Activated CD4-positive, alpha-beta T cell treated with anti-CD3 and anti-CD28 coated beads for 4 hours (primary cell): ENCODE measurements at places on chromosomes 2 and 18.

GRCh38 chr2:239605976-239606375 lies 205.2 kb upstream of the HDAC4 start:
- DNase-seq, result no peak

DNA sequence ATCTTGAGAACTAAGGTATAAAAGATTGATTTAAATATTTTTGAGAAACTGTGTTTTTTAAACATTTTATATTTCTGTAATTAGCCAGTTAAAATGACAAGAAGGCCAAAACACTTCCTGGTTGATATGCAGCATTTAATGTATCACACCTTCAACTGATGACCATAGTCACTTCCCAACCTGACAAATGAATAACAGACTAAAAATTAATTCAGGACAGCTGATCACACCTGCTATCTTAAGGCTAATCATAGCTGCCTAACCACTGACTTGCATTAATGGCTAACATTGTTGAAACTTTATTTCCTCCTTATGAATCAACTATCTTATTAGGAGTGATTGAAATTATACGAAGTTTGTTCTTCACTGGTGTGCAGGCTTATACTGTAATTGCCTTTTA lies 125.8 kb upstream of the MSTN start:
- no peak for DNase-seq

- DNase-seq, result no peak
Measured at GRCh38 chr2:126696644-126697520, 40.9 kb downstream of the GYPC start.

- DNase-seq, result peak; percentile 7
Measured at GRCh38 chr2:134718817-134719814, at the start of gene TMEM163. TMEM163 (minus strand) TSS chr2:134719000.

- no peak for DNase-seq
Measured at GRCh38 chr2:224429441-224429810, 27.5 kb upstream of the FAM124B start.

GRCh38 chr2:217049956-217050355 lies 190.1 kb upstream of the TNP1 start:
- DNase-seq, result no peak

- no peak for DNase-seq
Measured at GRCh38 chr2:104420420-104420819, 433.5 kb upstream of the POU3F3 start.

- DNase-seq, result no peak
Measured at GRCh38 chr18:23870676-23871380, 143.7 kb upstream of the TTC39C start.

- DNase-seq, result no peak
Measured at GRCh38 chr2:236370847-236371409, 106.7 kb upstream of the ASB18 start.

- no peak for DNase-seq
Measured at GRCh38 chr2:101464841-101465240, 10.1 kb downstream of the RFX8 start.

DNA sequence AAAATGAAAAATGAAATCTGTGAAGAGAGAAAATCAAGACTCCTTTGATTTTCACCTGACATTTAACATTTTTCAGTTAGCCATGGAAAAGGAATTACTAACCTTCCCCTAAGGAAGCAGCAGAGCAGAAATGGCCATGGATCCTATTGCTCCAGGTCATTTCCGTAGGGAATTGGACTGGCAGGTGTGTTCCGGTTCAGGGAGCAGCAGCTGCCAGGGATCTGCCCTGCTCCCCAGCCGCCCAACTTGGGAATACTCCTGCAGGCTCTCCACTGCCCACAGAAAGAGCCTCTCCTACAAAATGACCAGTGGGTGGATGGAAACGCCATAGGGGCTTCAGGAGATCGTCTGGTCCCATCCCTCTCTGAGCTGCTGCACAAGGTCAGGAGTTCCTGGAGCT lies 86.0 kb upstream of the MAPK4 start:
- DNase-seq, result no peak

- DNase-seq, result no peak
Measured at GRCh38 chr2:47064106-47064505, 91.0 kb downstream of the STPG4 start.

DNA sequence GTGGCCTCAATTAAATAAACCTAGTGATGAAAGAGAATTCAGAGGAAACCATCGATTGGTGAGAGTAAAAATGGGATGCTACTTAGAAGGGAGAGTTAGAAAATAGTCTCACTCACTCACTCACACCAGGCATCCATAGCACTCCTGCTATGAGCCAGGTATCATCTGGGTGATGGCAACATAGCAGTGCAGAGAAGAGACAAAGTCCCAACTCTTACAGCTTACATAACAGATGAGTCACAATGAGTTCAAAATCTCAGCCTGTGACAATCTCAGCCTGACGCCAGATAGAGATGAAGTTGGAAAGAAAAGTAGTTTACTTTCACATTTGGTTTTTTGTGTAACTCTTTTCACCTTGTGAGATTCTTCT lies 55.4 kb upstream of the THOC1 start:
- no peak for DNase-seq

- DNase-seq, result no peak
Measured at GRCh38 chr2:10126632-10127026, 4.1 kb downstream of the RRM2 start.

- no peak for DNase-seq
Measured at GRCh38 chr2:10387033-10387432, 61.1 kb downstream of the ODC1 start.

DNA sequence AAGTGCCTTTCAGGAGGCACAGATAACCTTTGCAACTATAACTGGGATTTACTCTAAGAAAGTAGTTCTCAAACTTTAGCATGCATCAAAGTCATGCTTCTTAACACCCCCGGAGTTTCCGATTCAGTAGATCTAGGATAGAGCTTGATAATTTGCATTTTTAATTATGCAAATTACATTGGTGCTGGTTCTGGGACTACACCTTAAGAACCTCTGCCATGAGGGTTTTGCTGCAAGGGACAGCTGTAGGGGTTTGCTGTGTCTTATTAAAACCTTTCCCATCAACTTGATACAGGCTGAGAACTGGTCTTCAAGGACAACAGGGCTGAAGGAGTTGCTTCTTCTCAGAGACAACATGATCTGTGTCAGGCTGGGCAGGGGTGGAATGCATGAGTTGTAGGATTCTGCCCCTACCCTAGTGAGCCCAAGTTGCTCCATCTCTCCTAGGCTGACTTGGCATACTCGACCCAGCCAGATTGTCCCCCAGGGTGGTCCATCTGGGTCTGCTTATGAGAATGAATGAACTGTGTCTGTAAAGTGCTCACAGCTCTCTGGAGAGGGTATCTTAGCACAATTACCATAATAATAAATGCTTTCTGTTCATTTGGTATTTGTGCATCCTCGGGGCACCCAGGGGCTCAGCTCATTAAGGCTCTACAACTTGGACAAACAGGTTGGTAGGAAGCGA lies 232.7 kb downstream of the CLIP4 start:
- DNase-seq, result no peak

DNA sequence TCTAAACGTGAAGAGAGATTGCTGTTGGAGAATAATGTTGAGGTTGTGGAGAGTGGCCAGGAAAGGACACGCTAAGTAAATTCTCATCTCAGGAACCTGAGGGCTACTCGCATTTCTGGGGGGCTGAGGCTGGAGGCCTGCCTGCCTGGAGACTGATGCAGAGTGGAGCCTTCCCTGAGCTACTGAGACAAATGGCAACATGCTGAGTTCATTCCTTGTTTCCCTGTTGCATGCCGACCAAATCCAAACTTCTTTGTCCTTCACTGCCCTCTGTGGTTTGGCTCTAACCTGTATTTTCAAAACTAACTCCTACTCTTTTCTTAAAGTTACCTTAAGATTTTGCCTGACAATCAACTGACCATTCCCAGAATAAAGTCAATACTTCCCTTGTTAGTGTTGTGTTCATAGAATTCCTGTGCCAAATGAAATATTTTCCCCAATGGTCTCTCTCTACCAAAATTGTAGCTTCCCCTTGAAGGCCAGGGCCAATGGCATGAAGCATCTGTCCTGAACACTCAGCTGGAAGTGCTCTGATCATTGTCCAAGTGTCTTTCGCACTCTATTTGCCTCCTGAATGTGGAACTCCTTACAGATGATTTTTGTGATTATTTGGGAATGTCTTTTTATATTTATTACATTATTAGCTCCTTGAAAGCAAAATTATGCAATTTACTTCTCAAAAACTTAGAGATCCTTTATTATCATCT lies 1085.6 kb downstream of the SOCS6 start:
- no peak for DNase-seq

- no peak for DNase-seq
Measured at GRCh38 chr18:79864006-79864725, 66.4 kb downstream of the KCNG2 start.

DNA sequence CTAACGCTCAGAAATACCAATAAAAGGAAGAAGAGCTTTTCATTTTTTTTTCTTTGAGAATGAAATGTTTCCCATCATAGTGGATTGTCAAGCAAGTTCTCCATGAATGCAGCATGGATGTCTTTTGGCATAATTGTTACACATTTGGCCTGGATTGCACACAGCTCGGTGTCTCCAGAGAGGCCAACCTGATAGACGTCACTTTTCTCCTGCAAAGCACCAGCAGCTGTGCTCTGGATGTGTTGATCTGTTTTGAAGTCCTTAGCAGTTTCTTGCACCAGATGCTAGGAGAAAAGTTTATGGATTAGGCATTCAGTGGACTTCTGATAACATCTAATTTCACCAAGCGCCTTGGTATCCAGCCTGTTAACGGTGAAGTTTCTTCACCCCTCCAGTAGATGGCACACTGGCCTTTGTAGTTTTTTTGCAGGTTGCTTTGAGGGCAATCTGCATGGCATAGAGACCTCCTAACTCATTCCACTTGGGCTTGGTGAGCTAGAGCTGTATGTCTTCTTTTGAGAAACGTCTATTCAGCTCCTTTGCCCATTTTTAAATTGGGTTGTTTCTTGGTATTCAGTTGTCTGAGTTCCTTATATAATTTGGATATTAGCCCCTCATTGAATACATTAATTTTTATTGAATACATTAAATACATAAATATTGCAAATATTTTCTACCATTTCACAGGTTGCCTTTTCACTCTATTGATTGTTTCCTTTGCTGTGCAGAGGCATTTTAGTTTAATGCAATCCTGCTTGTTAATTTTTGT lies 59.7 kb downstream of the PTH2R start:
- no peak for DNase-seq

GRCh38 chr18:7370802-7371201 lies 139.9 kb downstream of the LRRC30 start:
- no peak for DNase-seq

DNA sequence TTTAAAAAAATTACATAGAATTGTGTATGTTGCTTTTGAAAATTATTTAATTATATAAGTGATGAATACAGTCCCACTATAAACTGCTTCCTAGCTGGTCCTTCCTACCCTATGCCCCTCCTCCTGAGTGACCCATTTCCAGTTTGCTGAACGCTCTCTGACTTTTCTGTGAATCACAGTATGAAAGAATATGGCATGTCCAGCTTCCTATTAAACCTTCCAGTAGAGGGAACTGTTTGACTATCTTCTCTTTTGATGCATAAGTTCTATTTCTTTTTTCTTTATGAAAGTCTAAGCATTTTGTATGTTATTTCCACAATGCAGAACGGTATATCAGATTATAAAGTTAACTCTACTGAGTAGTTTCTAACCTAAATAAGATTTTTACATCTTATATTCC lies 41.3 kb downstream of the PSMG2 start:
- DNase-seq, result no peak
